Inflammatory macrophage (primary cell): ENCODE measurements at places on chromosomes 7 and 10.

DNA sequence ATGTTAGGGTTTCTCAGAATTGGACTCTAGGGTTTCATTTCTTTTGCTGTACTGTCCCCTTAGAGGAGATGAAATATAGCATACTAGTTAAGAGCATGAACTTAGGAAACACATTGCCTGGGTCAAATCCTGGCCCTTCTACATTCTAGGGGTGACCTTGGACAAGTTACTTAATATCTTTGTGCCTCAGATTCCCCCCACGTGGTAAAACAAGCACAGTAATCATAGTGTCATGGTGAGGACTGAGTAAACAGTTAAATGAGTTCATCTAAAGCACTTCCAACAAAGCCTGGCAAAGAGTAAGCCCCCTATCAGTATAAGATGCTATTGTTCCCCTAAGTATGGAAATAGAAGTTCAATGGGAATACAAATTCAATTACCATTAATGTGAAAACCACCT is 5.1 kb downstream of the DPY19L1 start:
- no peak for DNase-seq

DNA sequence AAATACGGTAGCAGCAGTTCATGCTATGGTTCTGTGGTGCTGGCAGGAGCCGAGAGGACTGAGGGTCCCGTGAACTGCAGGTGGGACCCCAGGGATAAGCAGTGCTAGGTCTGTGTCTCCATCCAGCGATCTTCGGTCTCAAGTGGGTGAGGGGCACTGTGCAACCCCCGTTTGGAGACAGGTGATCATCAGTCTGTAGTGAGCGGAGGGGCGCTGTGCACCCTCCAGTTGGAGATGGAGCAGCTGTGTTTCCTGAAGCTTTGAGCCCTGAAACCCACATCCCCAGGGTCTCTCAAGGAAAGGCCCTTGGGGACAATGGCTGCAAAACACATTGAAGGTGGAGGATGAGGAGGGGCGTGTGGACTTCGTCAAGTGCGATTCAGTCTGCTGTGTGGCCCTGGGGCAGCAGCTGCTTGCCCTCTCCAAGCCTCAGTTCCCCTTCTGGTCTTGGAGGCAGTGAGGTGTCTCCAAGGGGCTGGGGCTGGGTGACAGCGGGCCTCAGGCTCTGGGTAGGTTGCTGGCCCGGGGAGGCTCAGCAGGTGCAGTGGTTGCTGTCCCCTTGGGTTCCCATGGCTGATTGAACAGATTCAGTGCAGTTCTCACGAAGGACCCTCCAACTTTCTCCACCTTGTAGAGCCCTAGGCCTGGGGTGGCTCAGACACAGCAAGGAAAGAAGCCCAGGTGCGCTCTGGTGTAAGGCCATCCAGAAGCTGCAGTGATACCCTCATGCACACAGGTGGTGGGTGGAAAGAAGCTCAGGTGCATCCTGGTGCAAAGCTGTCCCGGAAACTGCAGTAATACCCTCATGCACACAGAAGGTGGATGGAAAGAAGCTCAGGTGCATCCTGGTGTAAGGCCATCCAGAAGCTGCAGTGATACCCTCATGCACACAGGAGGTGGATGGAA is 160.6 kb downstream of the ADARB2 start:
- DNase-seq, result no peak

GRCh38 chr10:75941223-75941801 is 509.9 kb downstream of the LRMDA start:
- no peak for DNase-seq

GRCh38 chr7:128361411-128362379 is at the start of gene PRRT4:
Gene PRRT4 (minus strand): TSS chr7:128361690.
- DNase-seq, result peak; percentile 69

- DNase-seq, result peak; percentile 99
Observed at GRCh38 chr10:128064108-128064969, 61.9 kb downstream of the MKI67 start.

DNA sequence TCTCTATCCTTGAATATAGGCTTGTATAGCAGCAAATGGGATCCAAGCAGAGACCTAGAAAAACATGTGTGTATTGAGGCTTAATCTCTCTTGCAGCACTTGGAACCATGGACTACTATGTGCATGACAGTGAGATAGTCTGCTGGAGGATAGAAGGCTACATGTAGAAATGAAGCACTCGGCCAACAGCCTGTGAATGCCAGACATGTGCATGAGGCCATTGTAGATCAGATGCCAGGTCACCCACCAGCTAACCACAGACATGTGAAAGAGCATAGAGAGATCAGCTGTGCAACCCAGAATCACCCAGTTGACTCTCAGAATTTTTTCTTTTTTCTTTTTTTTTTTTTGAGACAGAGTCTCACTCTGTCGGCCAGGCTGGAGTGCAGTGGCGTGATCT is 90.9 kb downstream of the NT5C2 start:
- DNase-seq, result no peak

DNA sequence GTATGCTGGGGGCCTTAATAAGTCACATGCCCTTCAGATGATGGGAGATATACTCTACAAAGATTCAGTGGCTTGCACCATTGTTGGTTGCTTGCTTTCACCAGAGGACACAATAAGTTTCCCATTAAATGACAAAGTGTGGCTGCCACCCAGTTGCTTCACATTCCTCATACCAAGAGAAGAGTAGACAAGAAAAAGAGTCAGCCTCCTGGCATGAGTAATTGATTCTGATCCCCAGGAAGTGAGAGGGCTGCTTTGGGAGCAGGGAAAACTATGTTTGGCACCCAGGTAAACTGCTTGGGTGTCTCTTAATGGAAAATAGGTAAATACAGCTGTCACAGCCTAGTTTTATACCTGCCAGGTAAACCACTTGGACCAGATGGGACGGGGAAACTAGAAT is 66.7 kb upstream of the IL6 start:
- no peak for DNase-seq

DNA sequence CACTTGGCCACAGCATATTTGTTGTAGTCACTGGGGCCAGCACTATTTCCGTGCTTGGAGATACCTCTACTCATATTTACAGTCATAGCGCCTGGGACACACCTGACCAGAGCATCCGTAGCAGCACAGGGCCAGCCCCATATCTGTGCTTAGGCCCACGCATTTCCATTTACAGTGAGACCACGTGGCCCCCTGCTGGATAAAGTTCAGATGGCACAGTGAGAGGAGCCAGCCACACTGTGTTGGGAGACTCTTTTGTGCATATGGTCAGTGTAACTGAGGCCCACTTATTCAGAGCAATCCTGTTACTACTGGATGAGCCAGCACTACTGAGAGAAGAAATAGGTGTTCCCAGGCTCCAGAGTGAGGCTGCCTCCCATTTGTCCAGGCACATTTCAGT is 455.3 kb downstream of the REEP3 start:
- peak; percentile 61 for DNase-seq

GRCh38 chr10:9137368-9137767 is 1082.9 kb downstream of the GATA3 start:
- no peak for DNase-seq

DNA sequence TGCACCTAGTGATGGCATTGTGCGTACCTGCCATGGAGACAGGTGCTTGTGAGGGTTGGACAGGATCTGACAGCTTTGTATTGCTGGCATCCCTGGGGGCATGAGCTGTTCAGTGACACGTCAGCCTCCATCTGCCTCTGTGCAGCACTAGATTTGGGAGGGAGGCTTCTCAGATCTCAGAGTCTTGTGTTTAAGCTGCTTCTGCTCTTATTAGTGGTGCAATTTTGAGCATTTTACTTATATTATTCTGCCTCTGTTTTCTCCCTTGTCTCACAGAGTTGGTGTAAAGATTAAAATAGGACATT is 5.1 kb downstream of the ARHGAP22 start:
- no peak for DNase-seq

GRCh38 chr10:29862923-29863614 is 196.3 kb downstream of the JCAD start:
- no peak for DNase-seq

- no peak for DNase-seq
Observed at GRCh38 chr10:6320320-6321010, 117.7 kb downstream of the PFKFB3 start.

GRCh38 chr10:11782793-11783557 is 40.2 kb upstream of the PROSER2 start:
- DNase-seq, result peak; percentile 48

GRCh38 chr7:13908667-13909397 is 80.6 kb downstream of the ETV1 start:
- DNase-seq, result no peak

- DNase-seq, result no peak
Observed at GRCh38 chr7:107267138-107267537, 98.3 kb downstream of the HBP1 start.

GRCh38 chr7:43554423-43554822 is 28.5 kb upstream of the STK17A start:
- no peak for DNase-seq

GRCh38 chr10:86848747-86849146 is 92.3 kb downstream of the BMPR1A start:
- no peak for DNase-seq

DNA sequence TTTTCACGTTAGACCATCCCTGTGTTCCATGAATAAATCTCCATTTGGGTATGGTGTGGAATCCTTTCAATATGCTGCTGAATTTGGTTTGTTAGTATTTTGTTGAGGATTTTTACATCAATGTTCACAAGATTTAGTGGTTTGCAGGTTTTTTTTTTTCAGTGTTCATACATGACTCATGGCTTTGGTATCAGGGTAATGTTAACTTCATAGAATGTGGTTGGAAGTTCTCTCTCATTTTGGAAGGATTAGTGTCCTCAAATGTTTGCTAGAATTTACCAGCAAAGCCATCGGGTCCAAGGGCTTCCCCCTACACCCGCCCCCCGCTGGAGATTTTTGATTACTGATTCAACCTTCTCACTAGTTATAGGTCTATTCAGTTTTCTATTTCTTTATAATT is 398.0 kb downstream of the NXPH1 start:
- DNase-seq, result no peak

GRCh38 chr7:87151729-87152111 is 533 bp upstream of the DMTF1 start:
- DNase-seq, result no peak

DNA sequence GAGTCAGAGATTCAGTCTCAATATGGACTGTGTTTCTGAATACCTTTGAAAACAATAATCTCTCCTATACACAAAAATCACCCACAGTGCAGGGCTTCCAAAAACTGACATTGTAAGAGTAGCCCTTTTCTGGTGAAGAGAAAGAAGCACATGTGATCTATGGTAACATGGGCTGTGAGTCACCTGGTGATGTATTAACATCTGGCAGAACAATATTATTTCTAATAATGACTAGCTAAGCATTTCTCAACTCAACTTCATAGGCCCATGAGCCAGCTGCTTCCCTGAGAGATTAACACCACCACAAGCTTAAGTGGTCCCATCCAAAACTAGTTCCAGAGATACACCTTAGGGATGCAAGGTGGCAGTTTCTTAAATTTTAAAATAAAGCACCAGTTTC is 331.0 kb upstream of the NRP1 start:
- DNase-seq, result no peak

DNA sequence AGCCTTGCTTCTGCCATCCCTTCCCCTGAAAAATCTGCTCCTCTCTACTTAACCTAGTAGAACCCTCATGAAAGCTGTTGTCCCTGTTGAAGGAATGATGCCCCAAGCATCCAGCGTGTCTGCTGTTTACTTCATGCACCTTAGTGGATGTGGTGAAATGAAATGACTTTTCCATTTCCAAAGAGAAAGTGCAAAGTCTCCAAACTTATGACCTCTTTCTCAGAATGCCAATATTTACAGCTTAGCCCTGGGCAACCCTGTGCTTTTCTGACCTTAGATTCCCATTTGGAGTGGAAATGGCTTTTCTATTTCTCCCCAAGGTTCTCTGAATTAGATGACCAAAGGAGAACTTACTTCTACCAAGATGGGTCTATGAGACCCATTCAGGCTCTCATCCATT is 256.9 kb downstream of the KCNMA1 start:
- no peak for DNase-seq

DNA sequence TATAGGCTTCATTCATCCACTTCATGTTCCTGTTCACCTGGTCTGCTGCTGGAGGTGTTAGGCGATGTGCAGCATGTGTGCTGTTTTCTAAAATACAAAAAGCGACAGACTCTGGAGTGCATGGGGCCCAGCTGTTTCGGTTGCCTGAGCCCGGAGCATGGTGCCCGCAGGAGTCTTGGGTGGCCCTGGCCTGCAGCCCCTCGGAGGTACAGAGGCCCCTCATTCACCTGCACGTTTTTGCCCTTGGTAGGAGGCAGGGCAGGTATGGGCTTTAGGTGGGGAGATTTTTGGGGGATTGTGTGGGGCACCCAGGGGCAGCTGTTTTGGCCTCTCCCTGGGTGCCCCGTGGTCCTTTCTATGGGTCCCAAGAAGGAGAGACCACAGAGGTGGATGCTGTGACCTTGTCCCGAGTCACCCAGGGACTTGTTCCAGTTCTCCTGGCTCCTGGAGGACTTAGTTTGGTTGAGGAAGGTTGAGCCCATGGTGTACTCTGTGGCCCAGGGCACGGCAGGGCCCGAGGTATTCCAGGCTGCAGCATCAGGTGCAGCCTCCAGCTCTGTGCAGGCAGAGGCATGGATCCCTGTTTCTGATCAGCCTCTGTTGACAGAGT is 130.7 kb downstream of the TRRAP start:
- no peak for DNase-seq

GRCh38 chr7:130421684-130422083 is 19.1 kb downstream of the CEP41 start:
- DNase-seq, result no peak

DNA sequence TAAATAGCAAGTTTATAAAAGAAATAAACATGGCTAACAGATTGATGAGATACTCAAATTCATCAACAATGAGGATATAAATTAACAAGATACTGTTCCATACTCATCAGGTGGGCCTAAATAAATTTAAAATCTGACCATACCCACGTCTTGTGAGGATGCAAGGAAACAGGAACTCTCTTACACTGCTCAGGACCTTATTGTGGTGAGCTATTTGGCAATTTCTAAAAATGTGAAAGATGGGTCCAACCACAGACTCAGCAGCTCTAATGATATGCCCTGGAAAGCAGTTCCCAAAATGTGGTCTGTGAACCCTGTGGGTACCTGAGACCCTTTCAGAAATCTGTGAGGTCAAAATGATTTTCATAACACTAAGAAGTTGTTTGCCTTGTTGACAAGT is 21.5 kb downstream of the RPP38 start:
- no peak for DNase-seq

DNA sequence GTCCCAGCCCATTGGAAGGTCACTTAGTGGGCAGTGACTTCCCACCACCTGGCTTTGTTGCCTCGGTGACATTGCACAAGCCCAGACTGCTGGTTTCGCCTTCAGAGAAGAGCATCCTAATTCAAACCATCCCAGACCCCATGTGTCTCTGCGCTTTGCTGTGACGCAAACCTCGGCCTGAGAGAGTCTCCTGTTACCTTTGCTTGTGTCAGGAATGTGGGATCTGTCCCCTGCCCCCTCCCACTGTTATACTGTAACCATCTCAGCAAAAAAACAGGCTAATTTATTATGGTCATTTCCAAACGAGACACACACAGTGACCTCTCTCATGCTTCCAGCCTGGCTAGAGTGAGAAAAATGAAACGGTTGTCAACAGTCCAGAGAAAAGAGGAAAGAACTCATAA is 25.0 kb upstream of the AQP1 start:
- DNase-seq, result no peak

DNA sequence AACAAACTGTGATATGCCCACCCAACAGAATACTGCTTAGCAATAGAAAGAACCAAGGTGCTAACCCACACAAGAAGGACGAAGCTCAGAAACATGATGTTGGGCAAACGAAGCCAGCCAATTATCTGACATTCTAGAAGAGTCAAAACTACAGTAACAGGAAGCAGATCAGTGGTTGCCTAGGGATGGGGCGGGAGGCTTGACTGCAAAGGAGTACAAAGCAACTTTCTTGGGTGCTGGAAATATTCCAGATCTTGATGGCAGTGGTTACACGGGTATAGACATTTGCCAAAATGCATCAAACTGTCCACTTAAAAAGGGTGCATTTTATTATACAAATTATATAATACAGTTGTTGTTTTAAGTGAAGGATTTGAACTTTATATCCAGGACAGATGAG is 41.1 kb upstream of the RET start:
- peak; percentile 6 for DNase-seq
